ENCODE measurements at places on chromosomes 16 and 17.
A peak's percentile ranks its signal among the peaks of the same experiment; 100 is the strongest.

DNA sequence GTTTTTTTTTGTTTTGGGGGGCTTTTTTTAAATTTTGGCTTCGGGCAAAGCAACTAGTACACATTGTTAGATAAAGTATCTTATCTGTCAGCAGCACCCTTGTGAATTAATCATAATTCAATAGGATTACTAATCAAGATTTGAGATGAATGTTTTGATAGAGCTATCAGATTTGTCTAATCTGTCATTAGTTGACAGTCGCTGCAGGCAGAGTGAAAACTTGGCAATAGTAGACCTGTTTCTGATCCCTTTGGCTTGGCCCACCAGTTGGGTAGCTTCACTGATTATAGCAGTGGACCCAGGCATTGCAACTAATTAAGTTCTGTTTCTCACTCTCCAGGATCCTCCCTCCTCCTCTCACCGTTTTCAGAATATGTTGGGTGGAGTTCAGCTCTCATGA is 258.6 kb downstream of the IRX3 start:
- DNase-seq = no peak

DNA sequence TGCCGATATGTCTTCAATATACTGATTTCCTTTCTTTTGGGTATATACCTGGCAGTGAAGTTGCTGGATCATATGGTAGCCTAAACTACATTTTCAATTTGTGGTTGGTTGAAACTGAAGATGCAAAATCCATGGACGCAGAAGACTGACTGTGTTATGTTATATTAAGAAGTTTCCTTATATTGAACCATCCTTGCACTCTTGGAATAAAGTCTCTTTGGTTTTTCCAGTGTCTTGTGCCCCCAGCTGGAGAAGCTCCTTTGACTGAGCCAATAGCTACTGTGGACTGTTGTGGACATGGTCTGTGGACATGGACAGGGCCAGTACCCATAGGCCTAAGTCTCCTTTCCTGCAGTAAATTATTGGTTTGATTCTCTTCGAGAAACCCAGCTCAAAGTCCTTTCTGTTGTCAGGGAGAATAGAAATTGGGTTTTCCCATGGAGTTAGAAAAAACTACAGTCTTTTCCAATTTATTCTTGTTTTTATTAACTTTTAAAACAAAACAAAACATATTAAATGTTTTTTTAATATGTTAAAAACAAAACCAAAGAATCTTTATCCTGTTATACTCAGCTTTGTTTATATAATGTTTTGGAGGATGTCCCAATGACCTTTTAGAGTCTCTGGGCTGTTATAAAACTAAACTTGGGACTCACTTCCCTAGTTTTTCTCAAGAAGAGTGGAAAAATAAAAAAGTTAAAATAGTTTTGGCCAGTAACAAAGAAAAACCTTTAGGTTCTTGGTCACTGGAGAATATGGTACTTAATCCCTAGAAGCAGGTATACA is 15.2 kb upstream of the IL34 start:
- DNase-seq = no peak

- DNase-seq = no peak
Observed at GRCh38 chr17:48909783-48910182, 1.6 kb downstream of the UBE2Z start.

DNA sequence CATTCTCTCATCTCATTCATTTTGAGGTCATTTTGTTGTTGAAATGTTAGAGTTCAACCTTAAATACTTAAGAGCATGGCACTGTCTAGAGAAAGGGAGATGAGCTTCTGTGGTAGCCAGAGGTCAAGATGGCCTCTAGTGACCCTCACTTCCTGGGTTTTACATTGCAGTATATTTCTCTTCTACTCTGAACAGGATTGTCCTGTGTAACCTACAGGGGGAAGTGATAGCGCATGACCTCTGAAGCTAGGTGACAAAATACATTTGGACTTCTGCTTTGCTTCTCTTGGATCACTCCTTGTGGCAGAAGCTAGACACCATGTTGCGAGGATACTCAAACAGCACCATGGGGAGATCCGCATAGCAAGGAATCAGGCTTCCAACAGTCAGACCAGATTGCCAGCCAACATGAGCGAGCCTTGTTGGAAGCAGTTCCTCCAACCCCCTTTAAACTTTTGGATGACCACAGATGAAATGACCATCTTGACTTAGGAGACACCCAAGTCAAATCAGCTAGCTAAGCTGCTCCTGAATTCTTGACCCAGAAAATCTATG is 748.4 kb downstream of the MAF start:
- DNase-seq = no peak

GRCh38 chr16:64074706-64075105 is 1047.2 kb downstream of the CDH11 start:
- no peak for DNase-seq

GRCh38 chr17:1736348-1737281 is 6.1 kb upstream of the SERPINF2 start:
- no peak for DNase-seq

DNA sequence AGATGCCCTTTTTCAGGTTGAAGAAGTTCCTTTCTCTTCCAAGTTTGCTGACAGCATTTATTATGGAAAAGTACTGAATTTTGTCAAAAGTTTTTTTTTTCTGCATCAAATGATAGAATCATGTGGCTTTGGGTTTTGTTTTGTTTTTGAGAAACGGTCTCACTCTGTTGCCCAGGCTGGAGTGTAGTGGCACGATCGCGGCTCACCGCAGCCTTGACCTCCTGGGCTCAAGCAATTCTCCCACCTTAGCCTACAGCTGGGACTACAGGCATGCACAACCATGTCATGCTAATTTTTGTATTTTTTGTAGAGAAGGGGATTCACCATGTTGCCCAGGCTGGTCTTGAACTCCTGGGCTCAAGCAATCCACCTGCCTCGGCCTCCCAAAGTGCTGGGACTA is 7.3 kb downstream of the CMTM4 start:
- DNase-seq = no peak

DNA sequence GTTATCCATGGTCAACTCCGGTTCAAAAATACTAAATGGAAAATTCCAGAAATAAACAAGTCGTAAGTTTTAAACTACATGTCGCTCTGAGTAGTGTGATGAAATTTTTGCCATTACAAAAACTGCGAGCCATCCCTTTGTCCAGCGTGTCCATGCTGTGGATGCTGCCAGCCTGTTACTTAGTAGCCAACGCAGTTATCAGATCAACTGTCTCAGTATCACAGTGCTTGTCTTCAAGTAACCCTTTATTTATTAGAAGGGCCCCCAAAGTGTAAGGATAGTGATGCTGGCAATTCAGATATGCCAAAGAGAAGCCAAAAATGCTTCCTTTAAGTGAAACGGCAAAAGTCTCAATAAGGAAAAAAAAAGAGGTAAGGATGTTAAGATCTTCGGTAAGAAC is 23.9 kb downstream of the SNN start:
- DNase-seq = no peak

DNA sequence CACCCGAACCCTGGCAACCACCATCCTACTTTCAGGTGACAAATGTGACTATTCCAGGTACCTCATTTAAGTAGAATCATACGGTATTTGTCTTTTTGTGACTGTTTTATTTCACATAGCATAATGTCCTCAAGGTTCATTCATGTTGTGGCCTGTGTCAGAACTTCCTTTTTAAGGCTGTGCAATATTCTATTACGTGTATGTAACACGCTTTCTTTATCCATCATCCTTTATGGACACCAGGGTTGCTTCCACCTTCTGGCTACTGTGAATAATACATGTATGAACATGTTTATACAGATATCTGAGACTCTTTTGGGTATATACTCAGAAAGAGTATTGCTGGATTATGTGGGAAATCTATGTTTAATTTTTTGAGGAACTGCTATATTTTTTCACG is 28.7 kb upstream of the RSL1D1 start:
- DNase-seq = no peak

DNA sequence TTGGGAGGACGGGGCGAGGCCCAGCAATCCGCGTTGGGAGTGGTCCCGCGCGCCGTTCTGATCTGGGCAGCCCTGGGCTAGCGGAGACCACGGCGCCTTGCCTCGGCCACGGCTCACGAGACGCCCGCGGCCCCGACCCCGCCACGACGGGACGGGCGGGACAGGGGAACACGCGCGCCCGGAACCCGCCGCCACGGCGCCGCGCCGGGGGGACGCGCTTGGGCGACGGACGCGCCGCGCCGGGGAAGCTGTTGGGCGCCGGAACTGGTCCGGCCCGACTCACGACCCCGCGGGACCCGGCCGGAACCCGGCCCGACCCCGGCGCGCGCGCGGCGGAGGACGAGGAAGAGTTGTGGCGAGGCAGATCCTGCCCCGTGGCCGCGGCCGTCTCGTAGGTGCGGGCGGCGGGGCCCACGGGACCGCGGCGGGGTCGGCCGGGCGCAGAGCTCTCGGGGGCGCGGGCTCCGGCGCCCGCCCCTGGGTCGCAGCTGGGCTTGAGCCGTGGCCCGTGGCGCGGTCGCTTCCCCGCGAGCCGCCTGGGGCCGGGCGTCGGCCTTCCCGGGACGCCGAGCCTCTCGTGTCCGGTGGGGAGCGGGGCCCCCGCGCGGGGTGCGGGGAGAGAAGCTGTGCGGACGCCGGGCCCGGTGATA is at the start of gene ACSF3:
TSS of gene ACSF3 (plus strand) at position 251 of the 650 bp plus-strand sequence. CDS start 6,830 bp downstream, outside the sequence.
- DNase-seq = peak; percentile 39

DNA sequence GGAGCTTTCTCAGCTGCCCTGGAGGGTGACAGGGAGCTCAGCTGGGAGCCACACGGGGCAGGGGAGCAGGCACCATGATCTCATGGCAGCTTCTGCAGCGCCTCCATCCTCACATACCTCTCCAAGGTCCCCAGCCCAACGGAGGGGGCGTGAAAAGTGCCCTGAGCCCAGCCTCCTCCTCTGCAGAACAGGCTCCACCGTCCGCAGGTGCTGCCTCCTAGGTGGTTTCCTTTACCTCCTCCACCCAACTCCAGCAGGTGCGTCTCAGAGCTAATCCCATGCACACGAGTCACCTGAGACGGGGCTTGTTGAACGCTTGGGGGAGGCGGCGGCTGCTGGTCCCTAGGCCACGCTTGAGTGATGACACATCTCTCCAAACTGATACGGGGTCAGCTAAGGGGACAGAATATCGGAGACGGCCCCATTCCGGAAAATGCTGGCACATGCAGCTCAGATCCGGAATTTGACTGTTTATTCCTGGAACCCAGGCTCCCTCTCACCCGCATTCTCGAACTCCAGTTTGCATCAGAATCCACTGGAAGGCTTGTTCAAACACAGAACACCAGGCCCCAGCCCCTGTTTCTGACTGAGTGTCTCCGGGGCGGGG is 387 bp upstream of the SLC38A8 start:
- no peak for DNase-seq

DNA sequence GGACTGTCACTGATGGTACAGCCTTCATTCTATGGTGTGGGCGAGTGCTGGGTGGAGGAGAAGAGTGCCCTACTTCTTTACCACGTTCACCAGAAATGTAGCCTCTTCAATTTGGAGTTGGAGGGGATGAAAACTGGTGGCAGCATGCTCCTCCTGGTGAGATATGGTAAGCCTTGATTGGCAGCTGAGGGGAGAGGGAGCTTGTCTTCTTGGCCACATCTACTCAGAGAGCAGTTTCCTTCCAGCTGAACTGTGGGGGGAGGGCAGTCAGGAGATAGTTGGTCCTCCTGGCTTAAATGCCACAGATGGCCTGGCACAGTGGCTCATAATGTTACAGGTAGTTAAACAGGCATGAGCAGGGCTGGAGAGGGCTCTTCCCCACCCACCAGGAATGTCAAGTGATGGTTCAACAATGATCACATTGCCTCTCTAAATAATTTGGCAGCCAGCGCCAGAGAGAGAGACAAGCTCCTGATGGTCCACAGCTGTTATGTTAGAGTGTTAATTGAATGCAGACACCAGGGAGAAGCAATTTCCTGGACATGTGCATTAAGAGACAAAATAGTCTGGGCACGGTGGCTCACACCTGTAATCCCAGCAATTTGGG is 9.0 kb upstream of the MAPK3 start:
- DNase-seq = no peak

DNA sequence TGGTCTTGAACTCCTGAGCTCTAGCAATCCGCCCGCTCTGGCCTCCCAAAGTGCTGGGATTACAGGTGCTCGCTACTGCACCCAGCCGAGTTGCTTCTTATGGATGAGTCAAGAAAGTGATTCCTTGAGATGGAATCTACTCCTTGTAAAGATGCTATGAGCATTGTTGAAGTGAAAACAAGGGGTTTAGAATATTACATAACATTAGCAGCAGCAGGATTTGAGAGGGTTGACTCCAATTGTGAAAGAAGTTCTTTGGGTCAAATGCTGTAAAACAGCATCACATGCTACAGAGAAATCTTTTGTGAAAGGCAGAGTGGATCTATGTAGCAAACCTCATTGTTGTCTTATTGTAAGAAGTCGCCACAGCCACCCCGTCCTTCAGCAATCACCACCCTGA is 72.7 kb downstream of the NT5M start:
- DNase-seq = no peak

DNA sequence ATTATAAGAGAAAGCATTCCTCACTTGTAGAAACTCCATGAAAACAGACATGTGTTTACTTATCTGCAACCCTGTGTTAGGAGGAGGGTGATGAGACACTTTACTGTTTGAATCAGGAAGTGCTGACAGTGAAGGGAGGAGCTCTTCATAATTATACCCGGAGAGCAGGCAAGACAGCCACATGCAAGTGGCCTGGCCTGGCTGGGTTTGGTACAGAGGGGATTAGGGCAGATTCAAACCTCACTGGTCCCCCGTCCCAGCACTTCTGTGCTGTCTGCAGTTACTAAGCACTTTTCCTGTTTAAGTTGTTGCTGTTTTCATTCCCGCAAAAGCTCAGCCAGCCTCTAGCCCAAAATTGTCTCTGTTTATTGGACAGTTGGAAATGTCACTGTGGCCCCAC is 78.5 kb downstream of the WWOX start:
- no peak for DNase-seq

- DNase-seq = peak; percentile 1
Observed at GRCh38 chr17:12789481-12790248, at the start of gene ARHGAP44. Gene ARHGAP44 (plus strand): TSS chr17:12789498. CDS start chr17:12789839, 341 bp downstream.

DNA sequence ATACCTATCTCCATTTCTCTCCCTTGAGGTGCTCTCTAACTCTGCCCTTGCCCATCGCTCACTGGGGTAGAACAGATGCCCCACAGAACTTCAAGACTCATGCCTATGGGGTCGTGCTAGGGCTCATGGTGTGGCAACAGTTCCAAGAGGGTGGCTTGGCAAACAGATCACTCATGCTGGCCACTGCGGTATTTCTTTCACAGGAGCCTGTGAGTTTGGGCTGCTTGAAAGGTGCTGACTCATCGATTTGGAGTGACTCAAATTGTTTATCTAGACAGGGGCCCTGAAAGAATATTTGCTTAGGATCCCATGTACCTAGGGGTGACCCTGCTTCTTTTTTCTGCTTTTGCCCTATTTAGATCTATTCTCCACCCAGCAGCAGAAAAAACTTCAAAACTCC is 69.9 kb downstream of the IRX5 start:
- DNase-seq = no peak

DNA sequence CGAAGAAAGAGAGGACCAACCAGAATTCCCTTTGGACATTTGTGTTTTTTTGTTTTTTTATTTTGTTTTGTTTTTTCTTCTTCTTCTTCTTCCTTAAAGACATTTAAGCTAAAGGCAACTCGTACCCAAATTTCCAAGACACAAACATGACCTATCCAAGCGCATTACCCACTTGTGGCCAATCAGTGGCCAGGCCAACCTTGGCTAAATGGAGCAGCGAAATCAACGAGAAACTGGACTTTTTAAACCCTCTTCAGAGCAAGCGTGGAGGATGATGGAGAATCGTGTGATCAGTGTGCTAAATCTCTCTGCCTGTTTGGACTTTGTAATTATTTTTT is 3.6 kb downstream of the SOX9 start:
- no peak for DNase-seq

- DNase-seq = peak; percentile 31
Observed at GRCh38 chr17:4708436-4708835, 2.0 kb upstream of the ARRB2 start.

- DNase-seq = no peak
Observed at GRCh38 chr16:88560714-88561484, 9.3 kb upstream of the ZC3H18 start.

GRCh38 chr16:74926805-74927204 is 58.1 kb downstream of the WDR59 start:
- DNase-seq = no peak

Data from SK-MEL-5 (cell line).